ENCODE measurements at places on chromosomes 7 and 10.

GRCh38 chr10:11684717-11685645 lies 57.2 kb upstream of the ECHDC3 start:
- no peak for DNase-seq

DNA sequence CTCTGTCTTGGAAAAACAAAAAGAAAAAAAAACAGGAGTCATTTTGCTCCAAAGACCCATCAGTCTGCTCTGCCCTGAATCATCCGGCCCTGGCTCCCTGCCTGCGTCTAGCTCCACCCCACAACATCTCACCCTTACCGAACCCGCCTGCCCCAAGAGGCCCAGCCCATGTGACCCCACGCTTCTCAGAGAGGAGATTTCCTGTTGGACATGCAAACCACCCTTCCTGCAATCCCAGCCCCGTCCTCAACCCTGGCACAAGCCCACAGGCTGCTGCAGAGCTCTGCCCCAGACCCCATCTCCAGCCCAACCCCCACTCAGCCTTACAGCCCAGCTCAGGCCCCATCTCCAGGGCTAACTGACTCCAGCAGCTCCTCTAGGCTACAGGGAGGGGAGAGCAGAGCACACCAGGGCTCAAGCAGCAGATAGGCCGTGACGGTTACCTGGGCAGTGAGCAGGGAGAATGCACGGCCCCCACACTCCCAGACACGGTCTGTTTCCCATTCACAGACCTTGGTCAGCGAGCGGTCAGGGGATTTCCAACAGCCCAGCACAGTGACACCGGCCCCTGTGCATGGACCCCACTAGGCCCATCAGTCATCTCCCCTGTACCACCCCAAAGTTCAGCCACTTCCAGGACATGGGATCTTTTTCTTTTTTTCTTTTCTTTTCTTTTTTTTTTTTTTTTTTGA lies 69.9 kb upstream of the GTF2I start:
- DNase-seq: no peak

DNA sequence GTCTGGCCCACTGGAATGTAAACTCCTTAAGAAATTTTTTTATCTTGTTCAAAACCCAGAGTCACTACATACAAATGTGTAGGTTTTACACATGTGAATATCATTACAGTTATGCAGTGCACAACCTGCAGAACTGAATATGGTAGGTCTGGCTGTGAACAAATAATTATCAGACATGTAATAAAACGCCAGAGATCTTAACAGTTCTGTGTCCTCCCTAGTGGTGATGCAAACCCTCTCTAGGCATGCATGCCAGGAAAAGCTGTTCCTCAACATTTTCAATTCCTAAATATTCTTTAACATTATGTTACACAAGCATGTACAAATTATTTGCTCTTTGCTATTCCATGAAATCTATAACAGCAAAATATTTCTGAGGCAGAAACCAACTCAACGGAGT lies 124.6 kb downstream of the IMMP2L start:
- DNase-seq: no peak

DNA sequence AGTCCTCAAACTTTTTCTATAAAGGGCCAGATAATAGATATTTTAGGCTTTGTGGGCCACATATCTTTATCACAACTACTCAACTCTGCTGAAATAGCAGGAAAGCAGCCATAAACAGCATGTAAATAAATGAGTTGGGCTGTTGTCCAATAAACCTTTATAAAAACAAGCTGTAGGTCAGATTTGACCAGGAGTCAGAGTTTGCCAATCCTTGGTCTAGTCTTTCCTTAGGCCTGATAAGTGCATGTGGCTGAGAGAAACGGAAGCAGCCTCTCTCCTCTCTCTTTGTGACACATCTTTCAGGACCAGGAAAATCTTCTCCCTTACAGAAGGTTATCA lies 724.5 kb downstream of the GRID1 start:
- DNase-seq: no peak

DNA sequence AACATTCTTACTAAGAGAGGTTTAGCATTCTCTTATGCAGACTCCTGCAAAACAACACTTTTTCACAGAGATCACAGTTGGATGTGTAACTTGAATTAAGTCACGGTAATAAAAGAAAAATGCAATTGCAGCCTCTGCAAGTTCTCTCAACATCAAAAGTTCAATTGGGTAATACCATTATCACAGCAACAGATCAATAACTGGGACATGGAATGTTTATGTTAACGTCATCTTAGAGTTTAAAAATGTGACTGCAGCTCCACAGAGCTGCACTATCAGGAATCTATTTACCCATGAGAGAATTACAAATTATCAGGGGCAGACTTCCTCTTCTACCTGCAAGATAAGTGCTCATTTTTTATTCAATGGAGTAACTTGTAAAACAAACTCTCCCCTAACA lies 86.7 kb downstream of the VSTM4 start:
- DNase-seq: no peak

DNA sequence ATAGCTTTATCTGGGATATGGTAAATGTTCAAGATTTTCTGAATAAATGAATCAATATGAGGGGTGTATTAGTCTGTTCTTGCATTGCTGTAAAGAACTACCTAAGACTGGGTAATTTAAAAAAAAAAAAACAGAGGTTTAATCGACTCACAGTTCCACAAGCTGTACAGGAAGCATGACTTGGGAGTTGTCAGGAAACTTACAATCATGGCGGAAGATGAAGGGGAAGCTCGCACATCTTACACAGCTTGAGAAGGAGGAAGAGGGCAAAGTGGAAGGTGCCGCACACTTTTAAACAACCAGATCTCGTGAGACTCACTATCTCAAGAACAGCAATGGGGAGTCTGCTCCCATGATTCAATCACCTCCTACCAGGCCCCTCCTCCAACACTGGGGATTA lies 32.5 kb upstream of the OTUD1 start:
- DNase-seq: no peak

GRCh38 chr7:138125598-138126111 lies 49.4 kb downstream of the AKR1D1 start:
- DNase-seq: no peak

GRCh38 chr10:16934461-16934860 lies 117.2 kb upstream of the RSU1 start:
- no peak for DNase-seq

Data from T47D (cell line).